ENCODE measurements at places on chromosomes 4 and X.

DNA sequence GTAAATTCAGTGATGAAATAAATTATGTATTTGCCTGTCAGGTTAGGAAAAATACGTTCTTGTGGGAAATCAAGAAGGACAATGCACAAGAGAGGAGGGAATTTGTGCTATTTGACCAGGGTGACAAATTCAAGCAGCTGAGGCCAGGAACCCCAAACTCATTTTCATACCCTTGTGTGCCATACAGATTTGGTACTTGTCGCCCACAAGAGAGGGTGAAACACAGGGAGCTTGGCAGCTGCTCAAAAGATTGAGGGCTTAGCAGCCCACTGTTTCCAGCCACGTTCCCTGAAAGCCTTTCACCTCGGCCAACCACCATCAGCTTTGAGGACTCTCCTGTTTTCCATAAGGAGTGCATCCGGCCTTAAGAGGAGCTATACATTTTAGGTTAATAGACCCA lies 111.2 kb downstream of the COL25A1 start:
- DNase-seq: no peak

DNA sequence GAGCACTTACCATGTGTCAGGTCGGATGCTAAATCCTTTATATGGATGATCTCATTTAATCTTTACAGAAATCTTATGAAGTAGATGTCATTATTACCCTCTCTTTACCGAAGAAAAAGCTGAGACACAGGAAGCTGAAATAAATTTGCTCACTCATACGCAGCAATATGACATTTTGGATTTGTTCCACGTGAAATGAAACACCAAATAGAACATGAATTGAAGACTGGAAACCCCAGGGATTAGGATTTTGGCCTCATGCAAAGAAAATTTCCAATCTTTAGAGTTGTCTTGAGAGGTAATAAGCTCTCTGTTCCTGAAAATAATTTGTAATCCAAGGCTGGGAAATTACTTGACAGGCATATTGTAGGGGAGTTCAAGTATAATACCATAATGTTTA lies 354.4 kb upstream of the CLNK start:
- peak; percentile 8 for DNase-seq

DNA sequence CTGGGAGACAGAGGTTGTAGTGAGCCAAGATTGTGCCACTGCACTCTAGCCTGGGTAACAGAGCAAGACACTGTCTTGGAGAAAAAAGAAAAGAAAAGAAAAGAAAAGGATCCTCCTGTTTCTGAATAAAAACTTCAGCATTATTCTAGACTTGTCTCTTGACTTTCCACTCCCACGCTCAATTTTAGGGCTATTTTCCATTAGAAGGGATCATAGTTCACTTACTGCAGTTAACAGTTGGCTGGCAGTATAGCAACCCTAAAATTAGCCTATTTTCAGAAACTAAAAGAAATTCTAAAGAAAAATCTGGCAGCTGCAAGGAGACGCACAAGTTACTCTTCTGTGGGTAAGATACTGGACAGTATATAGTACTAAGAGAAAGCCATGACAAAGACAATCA lies 28.1 kb downstream of the THOC2 start:
- no peak for DNase-seq

GRCh38 chr4:78902298-78902697 lies 36.9 kb downstream of the PAQR3 start:
- DNase-seq: no peak

Measured in fibroblast of skin of abdomen (primary cell).